ENCODE measurements at places on chromosomes 6 and 20.

DNA sequence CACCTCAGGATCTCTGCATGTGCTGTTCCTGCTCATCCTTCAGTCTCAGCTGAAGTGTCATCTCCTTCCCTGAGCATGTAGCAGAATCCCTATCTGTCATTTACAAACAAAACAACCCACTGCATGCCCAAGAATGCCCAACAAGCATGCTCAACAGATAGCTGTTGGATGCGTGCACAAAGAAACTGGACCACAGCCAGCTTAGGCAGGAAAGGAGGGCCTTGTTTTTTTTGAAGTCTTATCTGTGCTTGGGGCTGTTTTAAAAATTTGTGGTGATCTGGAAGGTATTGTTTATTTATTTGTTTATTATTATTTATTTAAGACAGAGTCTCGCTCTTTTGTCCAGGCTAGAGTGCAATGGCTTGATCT, 18.5 kb upstream of the SLC16A10 start:
- no peaks in the 10 kb centered on the region for H3K27me3 ChIP-seq
- no peak overlapping the region for H3K27ac ChIP-seq
- no peaks in the 10 kb centered on the region for H3K36me3 ChIP-seq
- no peaks in the 10 kb centered on the region for H3K4me1 ChIP-seq

DNA sequence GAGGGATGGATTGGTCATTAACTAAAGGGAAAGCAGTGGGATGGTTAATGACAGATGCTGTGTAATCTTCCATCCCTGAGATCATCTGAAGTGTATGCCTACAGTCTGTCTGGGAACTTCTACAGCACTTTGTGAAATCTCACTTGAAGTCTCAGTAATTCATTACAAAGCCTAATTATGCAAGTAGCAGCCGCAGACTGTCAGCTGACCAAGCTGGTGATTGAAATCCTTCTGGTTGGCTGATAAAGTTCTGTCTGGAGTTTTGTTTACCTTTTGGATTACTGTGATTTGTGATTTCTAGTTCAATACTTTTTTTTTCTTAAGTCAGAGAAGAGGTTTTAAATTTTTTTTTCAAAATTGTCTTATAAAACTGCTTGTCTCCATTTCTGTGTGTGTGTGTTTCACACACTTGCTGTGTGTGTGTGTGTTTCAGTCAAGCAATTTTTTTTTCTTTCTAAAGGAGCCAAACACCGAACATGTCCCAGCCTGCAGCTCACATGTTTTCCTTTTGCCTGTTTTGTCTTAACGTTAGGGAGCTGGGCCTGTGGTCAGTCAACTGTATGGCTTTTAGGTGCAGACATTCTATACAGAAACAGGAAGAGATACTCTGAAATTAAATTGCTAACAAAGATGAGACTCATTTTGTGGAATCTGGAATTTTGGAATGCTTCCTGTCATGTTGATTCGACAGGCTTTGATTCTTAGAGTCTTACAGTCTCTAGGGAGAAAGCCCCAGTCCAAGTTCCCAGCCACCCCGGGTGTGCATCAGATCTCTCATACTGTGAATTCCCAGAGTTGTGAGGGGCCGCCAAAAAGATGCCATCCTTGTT, 28.5 kb upstream of the ADGRF4 start:
- no peak overlapping the region for H3K4me3 ChIP-seq
- H3K4me1 ChIP-seq = no peaks in the 10 kb centered on the region
- H3K27ac ChIP-seq = no peak overlapping the region
- DNase-seq = no peak
- no peaks in the 10 kb centered on the region for H3K27me3 ChIP-seq
- no peaks in the 10 kb centered on the region for H3K36me3 ChIP-seq

GRCh38 chr6:144434308-144434990, 149.3 kb downstream of the UTRN start:
- no peaks in the 10 kb centered on the region for H3K4me1 ChIP-seq
- no peak overlapping the region for H3K4me3 ChIP-seq
- DNase-seq = no peak
- no peaks in the 10 kb centered on the region for H3K27me3 ChIP-seq
- peak overlapping the region; percentile 11 for H3K27ac ChIP-seq

GRCh38 chr6:57040011-57040410, 6.5 kb upstream of the KIAA1586 start:
- H3K4me1 ChIP-seq = no peaks in the 10 kb centered on the region
- H3K27ac ChIP-seq = no peak overlapping the region
- DNase-seq = no peak
- H3K36me3 ChIP-seq = no peaks in the 10 kb centered on the region
- H3K27me3 ChIP-seq = no peaks in the 10 kb centered on the region
- no peak overlapping the region for H3K4me3 ChIP-seq

DNA sequence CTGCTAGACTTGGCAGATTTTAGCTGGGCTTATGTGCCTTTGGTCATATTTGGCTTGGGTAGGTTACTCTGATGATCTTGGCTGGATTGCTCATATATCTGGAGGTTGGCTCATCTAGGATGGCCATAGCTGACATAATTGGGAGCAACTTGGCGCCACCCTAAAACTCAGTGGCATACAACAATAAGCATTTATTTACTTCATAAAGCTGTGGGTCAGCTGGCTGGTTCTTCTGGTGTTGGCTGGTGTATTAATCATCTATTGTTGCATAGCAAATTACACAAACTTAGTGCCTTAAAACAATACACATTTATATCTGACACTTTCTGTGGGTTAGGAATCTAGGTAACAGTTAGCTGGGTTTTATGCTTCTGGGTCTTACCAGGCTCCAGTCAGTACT, 297.3 kb upstream of the JAG1 start:
- no peak for DNase-seq
- no peak overlapping the region for H3K27ac ChIP-seq
- no peaks in the 10 kb centered on the region for H3K27me3 ChIP-seq
